Stimulated activated naive B cell treated with anti-CD40 and anti-IgM and Interleukin-4, amounts not matched to agents 10 μg/mL and 1 μg/mL and 100 μg/mL, for 72 hours (primary cell): ENCODE measurements at places on chromosomes 11 and 22.

DNA sequence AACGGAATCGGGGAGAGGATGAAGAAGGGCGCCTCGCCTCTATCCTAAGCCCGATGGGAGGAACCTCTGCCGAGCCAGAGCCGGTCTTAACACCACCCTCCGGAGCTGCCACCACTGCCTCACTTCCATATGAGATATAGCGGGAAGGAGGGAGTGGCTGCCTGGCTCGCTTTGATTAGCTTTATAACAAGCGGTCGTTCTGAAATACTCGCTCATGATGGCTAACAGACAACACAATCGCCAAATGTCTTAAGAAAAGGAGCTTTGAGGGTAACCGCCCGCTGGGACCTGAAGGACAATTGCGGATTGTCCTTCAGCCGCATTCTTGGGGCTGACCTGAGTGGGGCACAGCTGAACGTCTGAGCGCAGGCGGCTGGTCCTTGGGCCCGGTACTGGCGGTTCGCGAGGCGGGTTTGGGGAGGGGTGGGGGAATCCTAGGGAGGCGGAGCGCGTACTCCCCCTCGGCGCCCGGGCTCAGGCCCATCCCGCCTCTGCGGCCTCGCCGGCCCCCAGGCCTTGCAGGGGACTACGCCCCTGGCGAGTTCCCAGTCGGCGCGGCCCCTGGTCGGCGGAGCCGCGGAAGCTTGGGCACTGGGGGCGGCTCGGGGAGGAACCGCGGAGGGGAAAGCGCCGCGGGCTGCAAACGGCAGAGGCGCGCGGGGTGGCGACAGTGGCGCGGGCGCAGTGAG is at the start of gene PLAAT5:
TSS of gene PLAAT5 (minus strand) at position 617 of the 689 bp plus-strand sequence. CDS start at position 484, 133 bp downstream.
- DNase-seq = no peak

DNA sequence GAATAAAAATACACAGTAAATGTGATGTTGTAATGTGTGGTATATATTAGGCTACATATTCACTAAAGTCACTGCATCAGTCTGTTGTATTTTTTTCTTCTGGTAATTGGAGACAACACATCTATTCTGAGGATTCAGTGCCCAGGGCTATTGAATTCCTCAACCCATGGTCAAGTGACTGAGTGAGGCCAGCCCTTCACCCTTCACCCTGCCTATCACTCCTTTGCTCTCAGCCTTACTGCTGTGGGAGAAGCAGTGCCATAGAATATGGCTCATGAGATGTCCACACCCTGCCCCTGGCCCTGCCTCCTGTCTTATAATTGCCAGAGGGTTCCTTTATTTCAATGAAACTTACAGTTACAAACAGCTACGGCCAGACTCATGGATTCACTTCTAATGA is 295.6 kb downstream of the NTM start:
- DNase-seq = no peak

GRCh38 chr11:12762278-12762677 is 88.1 kb downstream of the TEAD1 start:
- no peak for DNase-seq

- no peak for DNase-seq
Measured at GRCh38 chr11:31822175-31822926, 11.2 kb upstream of the PAX6 start.

- no peak for DNase-seq
Measured at GRCh38 chr11:12725055-12725862, 51.0 kb downstream of the TEAD1 start.

- no peak for DNase-seq
Measured at GRCh38 chr11:36110668-36111410, 167.0 kb downstream of the LDLRAD3 start.

DNA sequence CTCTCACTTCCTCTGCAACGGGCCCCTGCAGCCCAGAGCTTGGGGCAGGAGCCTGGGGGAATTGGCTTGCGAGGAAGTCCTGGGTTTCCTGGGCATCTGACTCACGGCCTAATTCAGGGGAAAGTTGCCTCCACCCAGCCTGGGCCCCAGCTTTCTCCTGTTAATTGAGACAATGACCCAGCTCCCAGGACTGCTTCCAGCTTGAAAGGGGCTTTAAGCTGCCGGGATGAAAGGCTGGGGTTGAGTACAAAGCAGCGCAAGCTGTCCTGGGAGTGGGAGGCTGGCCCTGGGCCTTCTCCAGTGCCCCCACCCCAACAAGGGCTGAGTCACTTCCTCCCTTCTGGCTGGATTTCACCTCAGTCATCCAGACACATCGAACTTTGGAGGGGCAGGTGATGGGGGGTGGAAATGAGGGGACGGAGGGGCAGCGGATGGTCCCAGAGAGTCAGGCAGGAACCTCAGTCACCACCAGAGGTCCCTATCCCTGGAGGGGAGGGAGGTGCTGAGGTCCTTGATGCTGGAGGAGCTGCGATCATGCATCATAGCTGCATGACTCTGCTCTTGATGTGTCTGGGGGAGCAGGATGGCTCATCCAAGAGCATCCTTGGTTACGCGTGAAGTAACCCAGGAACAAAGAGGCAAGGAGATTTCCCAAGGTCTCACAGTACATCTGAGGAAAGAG is 30.1 kb upstream of the OAF start:
- no peak for DNase-seq

GRCh38 chr22:42919199-42919598 is 62.1 kb upstream of the ARFGAP3 start:
- no peak for DNase-seq
